ENCODE measurements at places on chromosomes 2 and 18.

DNA sequence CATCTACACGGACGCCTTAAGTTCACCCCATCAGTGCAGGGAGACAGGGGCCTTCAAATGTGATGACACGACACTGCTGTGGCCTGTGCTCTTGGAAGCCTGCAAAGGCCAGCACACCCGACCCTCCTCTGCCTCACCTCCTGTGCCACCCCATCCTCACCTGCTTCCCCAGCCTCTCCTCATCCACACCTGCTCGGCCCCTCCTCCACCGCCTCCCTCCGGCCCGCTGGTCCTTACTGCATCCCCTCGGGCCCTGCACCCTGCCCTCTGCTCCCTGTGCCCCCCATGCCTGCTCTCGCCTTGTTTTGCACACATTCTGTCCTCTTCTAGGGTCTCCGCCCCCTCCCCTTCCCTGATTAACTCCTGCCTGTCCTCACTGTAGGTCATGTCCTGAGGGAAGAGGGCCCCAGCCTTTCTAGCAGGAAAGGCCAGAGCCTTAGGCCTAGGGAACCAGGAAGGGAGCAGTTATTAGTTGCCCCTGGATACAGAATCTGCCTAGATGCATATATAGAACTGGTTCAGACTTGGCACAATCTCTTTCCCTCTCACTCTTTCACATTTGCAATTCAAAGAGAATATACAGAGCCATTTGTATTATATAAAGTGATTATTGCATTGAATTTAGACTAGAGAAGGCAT, 39.4 kb downstream of the TRAPPC12 start:
- no peak for DNase-seq

GRCh38 chr2:39683022-39683699, 17.4 kb downstream of the TMEM178A start:
- no peak for DNase-seq

DNA sequence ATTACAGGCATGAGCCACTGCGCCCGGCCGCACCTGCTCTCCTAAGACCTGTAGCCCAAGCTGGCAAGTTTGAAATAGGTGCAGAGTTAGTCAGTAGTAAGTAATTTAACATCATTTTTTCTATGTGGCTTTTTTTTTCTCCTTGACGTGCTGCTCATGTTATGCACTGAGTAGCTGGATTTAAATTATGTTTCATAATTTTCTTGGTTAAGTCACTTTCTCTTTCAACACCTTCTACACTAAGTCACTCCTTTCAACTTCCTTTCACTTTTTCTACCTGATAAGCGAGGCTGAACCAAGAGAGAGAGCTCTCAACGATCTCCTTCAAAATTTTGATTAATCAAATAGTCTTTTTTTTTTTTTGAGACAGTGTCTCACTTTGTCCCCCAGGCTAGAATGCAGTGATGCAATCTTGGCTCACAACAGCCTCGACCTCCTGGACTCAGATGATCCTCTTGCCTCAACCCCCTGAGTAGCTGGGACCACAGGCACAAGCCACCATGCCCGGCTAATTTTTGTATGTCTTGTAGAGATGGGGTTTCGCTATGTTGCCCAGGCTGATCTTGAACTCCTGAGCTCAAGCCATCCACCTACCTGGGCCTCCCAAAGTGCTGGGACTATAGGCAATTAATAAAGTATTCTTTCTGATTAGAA, 13.1 kb downstream of the CASP8 start:
- no peak for DNase-seq

DNA sequence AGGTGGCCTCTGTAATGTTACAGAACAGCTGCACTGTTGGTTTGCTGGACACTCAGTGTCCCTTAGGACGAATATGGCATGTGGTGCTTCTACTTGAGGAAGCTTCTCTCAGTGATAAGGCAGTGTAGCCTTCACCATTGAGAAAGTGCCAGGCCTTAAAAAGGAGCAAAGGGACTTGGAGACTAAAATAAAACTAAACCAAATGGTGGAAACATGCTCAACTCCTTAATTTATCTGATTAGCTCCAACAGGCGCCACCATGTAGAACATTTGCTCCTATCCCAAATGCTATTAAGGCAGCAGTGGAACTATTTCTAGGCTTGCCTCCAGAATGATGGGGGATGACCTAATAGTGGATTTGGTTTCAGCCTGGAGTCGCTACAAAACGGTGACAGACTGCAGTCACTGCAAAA, 77.5 kb upstream of the MYL1 start:
- DNase-seq: no peak

DNA sequence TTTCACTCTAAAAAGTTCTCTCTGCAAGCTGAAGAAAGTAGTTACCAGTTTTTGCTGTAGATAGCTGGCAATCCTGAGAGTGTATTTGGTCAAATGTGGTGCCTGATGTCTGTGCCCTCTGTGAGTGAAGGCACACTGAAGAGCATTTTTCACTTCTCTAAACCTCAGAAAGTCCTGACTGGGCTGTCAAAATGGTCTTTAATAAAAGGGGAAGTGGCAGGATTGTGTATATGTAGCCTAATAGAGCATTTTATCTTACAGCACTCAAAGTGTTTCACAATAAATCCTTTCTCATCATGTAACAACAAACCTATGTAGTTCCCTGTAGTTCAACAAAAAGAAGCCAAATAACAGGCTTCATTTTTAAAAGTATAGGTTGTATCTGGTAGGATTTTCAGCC, 1552.3 kb upstream of the SLC39A10 start:
- no peak for DNase-seq

DNA sequence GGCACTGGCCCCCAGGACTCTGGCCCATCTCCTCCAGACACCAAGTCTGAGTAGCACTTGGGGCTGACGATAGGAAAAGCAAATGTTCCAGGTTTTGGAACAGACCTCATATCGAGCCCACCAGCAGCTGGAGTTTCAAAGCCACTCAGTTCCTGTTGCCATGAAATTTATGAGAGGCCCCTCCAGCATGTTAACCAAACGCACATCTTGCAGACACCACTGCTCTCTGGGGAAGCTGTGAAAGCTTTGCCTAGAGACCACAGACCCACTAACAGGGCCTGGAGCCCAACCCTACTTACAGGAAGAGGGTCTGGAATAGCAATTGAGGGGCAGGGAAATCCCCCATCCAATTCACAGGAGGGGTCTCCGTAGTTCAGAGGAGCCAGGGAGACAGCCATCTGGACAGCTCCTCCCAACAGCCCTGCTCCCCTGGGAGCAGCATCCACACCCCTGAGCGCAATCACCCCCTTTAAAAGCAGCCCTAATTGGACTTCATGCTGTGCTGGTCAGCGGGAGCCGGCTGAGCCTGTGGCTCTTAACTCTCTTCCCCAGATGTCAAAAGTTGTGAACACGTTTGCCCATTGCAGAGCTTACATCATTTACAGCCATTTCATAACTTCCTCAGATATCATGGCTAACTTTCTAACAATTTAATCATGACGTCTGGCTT, 81.3 kb downstream of the TGFA start:
- DNase-seq: no peak

DNA sequence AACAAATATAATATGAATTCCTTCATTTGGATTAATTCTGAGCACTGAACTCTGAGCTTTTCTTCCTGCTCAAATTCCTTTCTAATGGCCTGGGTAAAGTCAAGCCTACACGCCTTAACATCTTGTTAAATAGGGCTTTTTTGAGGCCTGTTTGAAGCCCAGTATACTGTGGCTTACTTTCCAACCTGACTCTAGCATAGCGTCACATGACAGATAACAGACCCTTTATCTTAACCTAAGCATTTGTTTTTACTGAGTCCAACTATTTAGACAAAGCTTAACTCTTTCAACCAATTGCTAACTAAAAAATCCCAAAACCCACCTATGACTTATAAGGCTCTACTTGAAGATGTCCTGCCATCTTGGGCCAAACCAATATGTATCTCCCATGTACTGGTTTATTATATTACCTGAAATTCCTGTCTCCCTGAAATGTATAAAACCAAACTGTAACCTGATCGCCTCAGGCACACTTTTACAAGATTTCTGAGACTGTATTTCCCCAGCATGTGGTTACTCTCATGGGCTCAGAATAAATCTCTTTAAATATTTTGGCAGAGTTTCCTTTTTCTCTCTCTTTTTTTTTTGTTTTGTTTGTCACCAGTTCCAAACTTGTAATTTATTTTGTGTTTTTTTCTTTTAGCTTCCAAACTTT, 271.1 kb upstream of the VWC2L start:
- no peak for DNase-seq

DNA sequence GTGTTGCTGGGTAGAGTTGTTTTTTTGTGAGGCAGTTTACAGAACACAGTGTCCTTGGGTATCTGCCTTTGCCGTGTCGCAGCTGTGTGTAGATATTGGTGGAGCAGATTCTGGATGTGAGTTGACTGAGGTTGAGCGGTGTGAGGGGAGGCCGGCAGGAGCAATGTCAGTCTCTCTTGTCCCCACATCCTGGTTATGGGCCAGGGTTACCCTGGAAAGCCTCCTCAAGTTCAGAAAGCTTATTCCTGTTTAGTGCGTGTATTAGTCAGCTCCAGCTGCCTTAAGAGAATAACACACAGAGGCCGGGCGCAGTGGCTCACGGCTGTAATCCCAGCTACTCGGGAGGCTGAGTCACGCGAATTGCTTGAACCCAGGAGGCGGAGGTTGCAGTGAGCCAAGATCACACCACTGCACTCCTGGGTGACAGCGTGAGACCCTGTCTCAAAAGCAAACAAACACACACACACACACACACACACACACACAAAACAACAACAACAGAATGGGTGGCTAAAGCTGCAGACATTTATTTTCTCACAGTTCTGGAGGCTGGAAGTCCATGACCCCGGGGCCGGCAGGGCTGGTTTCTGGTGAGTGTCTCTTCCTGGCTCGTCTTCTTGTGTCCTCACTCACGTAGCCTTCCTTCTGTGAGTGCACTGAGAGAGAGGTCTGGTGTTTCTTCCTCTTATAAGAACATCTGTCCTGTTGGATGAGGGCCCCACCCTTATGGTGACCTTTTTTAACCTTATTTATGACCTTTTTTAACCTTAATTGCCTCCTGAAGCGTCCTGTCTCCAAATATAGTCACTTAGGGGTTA, 5.1 kb downstream of the NCK2 start:
- peak; percentile 55 for DNase-seq

DNA sequence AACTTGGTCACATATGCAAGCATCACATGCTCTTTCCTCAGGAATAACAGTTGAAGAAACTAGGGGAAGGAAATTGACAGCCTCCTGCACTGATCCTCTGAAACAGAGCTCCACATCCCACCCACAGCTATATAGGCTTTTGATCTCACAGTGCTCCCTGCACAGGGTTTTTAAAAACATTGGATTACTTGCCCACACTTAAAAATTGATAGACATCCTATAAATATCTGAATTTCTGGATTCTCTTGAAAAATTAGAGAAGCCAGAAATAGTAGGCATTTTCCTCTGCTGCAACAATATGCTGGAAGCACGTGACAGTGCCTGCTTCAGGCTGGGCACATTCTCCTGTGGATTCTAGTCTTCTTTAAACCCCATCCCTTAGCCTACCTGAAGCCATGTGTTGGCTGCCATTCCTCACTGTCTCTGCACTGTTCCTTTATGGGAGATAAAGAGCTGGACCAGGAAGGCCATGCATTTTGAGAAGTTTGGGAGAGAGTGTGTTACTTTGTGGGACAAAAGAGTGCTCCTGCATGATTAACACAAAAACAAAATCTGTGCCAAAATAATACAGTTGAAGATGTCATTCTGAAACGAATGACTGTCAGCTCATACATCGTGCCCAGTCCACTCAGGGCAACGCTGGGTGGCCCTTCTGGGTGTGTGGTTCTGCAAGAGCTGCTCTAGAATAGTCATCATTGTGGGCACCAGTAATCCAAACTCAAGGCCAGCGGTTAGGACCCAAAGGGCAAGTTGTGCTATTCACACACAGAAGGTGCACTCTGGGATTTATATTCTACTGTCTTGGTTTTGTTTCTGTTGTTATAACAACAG, 59.8 kb downstream of the GYPC start:
- DNase-seq: no peak

DNA sequence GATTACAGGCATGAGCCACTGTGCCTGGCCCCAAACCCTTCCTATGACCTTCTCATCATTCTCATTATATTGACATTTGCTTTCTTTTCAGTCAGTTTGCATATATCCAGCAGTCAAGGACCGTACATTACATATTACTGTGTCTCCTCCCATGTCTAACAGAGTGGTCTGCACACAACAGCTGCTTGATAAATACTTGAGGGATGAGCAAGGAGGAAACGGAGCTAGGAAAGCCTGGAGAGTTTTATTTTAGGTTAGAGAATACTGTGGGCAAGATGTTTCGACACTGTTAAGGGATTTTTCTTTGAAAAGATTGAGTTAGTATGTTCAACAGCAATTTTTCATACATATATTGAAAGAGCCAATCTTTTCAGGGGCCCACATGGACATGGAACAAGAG, 76.2 kb upstream of the CHRNA1 start:
- DNase-seq: no peak

GRCh38 chr2:234368861-234369261, 128.0 kb downstream of the ARL4C start:
- peak; percentile 51 for DNase-seq

DNA sequence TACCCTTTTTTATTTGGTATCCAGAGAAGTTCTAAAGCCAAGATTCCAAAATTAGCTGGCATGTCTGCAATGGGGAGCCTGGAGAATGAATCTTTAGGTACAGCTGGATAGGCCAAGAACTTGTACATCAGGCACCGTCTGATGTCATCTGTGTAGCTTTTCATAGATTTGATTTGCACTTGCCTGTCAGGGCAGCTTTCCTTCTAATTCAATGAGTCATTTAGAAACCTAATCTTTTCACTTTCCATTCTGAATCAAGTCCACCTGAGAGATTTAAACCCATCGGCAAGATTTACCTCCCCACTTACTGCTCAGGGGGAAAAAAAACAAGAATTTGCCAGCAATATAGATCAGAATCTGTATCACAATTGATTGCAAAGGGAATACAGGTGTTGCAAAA, 60.9 kb upstream of the ACAA2 start:
- no peak for DNase-seq

- DNase-seq: no peak
Measured at GRCh38 chr2:177553176-177553884, 160.8 kb downstream of the AGPS start.

DNA sequence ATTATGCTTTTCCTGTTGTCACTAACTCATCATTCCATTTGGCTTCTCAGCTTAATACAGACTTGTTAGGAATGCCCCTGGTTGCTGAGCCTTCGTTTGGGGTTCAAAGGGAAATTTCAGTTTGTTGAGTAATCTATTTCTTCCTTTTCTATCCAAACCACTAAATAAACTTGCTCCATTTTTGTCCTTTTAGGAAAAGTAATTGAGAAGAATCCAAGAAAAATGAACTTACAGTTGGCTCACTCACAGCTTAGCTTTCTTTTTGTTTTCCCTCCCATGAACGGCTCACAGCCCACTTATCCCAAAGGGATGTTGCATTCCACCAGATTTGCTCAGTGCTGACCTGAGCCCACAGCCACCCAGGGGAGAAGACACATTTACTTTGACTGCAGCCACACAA, 73.9 kb downstream of the SOX11 start:
- DNase-seq: no peak

All from stimulated activated CD4-positive, alpha-beta T cell treated with anti-CD3 and anti-CD28 coated beads, Interleukin-4, amount 100 ng/mL, for 24 hours (primary cell).